Activated CD4-positive, alpha-beta memory T cell treated with anti-CD3 and anti-CD28 coated beads, Interleukin-2, amount 10 ng/mL, durations not matched to agents 7 days and 5 days (primary cell): ENCODE measurements at places on chromosomes 3 and 15. TPM values are rescaled to one million over a fixed set of nuclear protein-coding genes. Genes with fewer than 3 reads are reported as not detected.

DNA sequence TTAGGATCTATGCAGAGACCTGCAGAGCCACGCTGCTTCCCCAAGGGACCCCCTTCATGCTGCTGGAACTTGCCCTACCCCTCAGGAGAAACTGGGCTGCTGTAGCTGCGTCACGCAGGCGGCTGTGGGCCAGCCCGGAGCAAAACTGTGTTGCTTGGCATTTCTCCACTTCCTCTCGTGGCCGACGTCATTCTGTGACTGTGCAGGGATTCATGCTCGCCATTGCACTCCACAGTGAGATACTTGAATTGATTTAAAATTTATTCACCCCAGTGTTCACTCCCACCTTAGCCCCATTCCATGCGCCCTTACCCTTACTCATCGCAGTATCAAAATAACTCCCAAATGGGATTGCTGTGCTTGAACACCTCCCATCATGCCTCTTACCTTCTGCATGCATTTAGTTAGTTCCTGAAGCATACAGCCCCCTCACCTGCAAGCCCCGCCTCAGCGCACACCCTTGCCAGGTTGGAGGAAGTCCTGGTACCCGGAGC is 45.7 kb downstream of the TMEM44 start:
- H3K27me3 ChIP-seq: no peaks in the 10 kb centered on the region
- H3K27ac ChIP-seq: no peak overlapping the region
- no peak for DNase-seq
- peaks cover 15% of the 10 kb centered on the region for H3K36me3 ChIP-seq

DNA sequence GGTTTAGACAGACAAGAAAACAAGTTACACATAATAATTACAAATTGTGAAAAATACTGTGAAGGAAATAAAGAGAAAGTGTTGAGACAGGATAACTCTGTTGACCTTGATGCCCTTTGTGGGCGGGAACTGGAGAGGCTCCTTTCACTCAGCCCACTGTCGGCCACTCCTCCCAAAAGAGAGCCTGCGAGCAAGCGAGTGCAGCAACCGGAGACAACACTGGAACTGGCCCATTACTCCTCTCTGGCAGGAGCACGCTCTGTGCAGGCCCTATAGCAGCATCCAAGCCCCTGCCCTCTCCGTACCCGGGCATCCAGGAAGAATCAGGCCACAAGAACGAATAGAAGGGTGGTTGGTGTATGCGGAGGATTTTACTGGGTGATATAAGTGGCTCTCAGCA is 16.2 kb upstream of the DUT start:
- peaks cover 3% of the 10 kb centered on the region for H3K27me3 ChIP-seq
- no peak for DNase-seq
- no peaks in the 10 kb centered on the region for H3K36me3 ChIP-seq
- peaks cover 3% of the 10 kb centered on the region for H3K4me1 ChIP-seq
- H3K27ac ChIP-seq: no peak overlapping the region

- no peaks in the 10 kb centered on the region for H3K4me1 ChIP-seq
- no peak overlapping the region for H3K27ac ChIP-seq
- DNase-seq: no peak
- H3K36me3 ChIP-seq: no peaks in the 10 kb centered on the region
- no peak overlapping the region for H3K4me3 ChIP-seq
- H3K27me3 ChIP-seq: no peaks in the 10 kb centered on the region
These were observed 37.0 kb downstream of the RBP2 start for GRCh38 chr3:139439278-139439677.

DNA sequence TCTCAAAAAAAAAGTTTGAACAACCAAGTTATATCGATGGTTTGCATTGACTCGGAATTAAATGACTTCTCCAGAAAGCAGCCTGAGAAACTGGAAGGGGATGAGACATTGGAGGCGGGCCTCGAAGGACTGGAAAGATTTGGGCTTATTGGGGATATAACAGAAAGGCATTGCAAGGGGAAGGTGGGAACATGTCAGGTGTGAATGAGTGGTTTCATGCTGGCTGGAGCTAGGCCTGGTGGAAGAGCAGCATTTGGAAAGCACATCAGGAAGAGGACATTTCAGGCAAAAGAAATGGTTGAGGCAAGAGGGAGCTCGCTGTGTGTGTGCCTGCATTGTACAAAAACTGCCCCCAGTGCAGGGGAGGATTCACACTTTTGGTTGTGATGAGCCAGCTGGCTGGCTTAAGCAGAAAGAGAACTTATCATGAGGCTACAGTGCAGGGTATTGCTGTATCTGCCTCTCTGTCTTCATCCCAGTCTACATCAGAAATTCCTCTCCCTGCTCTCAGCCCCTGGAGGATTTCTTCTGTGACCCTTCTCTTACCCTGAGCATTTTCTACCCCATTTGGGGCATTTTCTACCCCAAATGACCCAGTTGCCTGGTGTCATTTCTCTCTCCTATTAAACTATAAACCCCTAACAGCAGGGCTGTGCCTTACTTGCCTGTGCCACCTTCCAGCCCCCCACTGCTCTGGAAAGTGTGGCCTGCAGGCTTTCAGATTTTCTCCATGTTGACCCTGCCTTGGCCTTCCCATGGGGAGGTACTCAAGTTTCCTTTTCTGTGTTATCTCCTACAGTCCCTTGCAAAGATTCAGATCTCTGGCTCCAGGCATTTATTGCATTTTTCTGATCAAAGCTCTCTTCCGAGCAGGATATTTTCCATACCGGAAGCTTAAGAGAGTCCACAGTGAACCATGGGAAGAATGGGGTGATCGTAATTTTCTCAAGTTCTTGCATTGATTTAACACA is 64.4 kb upstream of the FLNB start:
- no peaks in the 10 kb centered on the region for H3K27me3 ChIP-seq
- H3K4me1 ChIP-seq: no peaks in the 10 kb centered on the region
- no peak for DNase-seq
- no peak overlapping the region for H3K4me3 ChIP-seq
- no peak overlapping the region for H3K27ac ChIP-seq

DNA sequence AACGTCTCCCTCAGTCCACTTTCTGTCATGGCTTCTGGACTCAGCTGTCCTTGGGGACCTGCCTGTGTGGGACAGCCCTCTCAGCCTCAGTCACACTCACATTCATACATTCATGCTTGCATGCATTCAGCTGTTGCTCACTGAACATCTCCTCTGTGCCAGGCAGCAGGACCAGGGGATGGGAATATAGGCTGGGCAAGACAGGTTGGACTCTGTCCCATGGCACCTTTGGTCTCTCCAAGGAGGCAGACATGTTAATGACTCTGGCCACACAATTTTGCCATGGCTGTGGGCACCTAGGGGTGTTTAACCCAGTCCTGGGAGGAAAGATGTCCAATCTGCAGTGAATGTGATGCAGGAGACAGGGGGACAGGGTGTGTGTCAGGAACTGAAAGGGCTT is 7.8 kb upstream of the DNAH1 start:
- H3K36me3 ChIP-seq: peaks cover 7% of the 10 kb centered on the region
- no peaks in the 10 kb centered on the region for H3K27me3 ChIP-seq
- H3K4me1 ChIP-seq: peaks cover 14% of the 10 kb centered on the region
- H3K4me3 ChIP-seq: no peak overlapping the region
- no peak overlapping the region for H3K27ac ChIP-seq

DNA sequence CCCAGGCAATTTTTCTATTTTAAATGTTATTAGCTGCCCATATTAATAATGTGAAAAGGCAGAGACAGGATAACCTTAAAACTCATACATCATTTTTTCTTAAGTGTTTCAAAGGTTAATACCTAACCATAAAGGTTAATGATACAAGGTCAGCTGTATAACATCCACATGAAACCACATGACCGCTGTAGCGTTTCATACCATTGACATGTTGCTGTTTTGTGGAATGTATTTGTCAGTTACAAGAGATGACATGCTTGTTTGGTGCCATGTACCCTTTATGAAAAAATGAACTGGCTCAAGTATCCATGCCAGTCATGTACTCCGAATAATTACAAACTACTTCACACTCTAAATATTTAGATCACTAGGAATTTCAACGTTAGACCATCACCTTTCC is 207.4 kb downstream of the FMN1 start:
- no peaks in the 10 kb centered on the region for H3K4me1 ChIP-seq
- DNase-seq: no peak
- no peaks in the 10 kb centered on the region for H3K36me3 ChIP-seq
- H3K4me3 ChIP-seq: no peak overlapping the region
- H3K27ac ChIP-seq: no peak overlapping the region
- peaks cover 2% of the 10 kb centered on the region for H3K27me3 ChIP-seq

GRCh38 chr3:114685161-114685560 is 391.3 kb downstream of the TIGIT start:
- H3K27ac ChIP-seq: no peak overlapping the region
- peaks cover 6% of the 10 kb centered on the region for H3K4me1 ChIP-seq
- H3K36me3 ChIP-seq: no peaks in the 10 kb centered on the region

DNA sequence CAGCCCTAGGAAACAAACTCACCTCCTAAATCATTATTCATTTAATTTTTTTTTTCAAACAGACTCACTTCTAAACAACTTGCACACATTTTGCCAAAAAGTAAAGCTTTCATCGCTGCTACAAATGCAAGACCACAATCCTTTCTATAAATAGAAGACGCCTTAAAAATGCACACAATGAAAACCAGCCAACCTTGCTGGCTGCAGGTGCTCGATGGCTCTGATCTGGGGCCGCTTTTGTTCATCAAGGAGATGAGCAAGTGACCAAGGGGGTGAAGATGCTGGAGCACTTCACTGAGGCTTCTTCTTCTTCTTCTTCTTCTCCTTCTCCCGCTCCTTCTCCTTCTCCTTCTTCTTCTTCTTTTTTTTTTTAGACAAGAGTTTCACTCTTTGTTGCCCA is 12.7 kb upstream of the SLC6A6 start:
- H3K4me3 ChIP-seq: no peak overlapping the region
- H3K27ac ChIP-seq: no peak overlapping the region
- no peak for DNase-seq
- peaks cover 24% of the 10 kb centered on the region for H3K27me3 ChIP-seq

- no peaks in the 10 kb centered on the region for H3K4me1 ChIP-seq
- H3K27me3 ChIP-seq: no peaks in the 10 kb centered on the region
- H3K36me3 ChIP-seq: no peaks in the 10 kb centered on the region
- no peak overlapping the region for H3K4me3 ChIP-seq
- no peak overlapping the region for H3K27ac ChIP-seq
These were observed 697.7 kb downstream of the TUSC7 start for GRCh38 chr3:117407317-117407716.

DNA sequence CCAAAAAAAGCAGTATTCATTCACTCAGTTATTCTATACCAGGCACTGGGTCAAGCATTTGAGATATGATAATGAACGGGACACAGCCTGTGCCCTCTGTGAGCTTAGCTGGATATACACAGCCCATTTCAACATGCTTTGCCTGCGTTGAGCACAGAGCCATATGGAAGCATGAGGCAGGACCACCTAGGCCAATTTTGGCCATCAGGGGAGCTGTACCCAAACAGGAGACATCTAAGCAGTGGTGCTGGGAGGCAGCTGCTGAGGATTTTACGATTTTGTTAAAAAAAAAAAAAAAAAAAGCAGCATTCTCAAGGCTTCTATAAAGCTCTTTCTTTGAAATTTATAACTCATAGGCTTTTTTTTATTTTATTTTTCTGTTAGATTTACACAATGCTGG is 87.2 kb upstream of the SLC2A2 start:
- H3K4me3 ChIP-seq: no peak overlapping the region
- DNase-seq: no peak
- H3K36me3 ChIP-seq: peaks cover 52% of the 10 kb centered on the region
- peaks cover 3% of the 10 kb centered on the region for H3K4me1 ChIP-seq
- no peaks in the 10 kb centered on the region for H3K27me3 ChIP-seq

DNA sequence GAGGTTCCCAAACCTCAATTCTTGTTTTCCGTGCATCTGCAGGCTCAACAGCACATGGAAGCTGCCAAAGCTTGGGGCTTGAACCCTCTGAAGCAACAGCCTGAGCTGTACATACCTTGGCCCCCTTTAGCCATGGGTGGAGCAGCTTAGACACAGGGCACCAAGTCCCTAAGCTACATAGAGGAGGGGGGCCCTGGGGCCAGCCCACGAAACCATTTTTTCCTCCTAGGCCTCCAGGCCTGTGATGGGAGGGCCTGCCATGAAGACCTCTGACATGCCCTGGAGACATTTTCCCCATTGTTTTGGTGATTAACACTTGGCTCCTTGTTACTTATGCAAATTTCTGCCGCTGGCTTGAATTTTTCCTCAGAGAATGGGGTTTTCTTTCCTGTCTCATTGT is 24.6 kb downstream of the SRP14 start:
- H3K36me3 ChIP-seq: peaks cover 53% of the 10 kb centered on the region
- H3K4me1 ChIP-seq: no peaks in the 10 kb centered on the region
- DNase-seq: no peak
- no peaks in the 10 kb centered on the region for H3K27me3 ChIP-seq
- no peak overlapping the region for H3K27ac ChIP-seq

Gene GOLGA6D
- not detected for total RNA-seq

Gene PBRM1
- total RNA-seq: 69.0 TPM

Gene GASK1A
- not detected for total RNA-seq

Gene ACSBG1
- not detected for total RNA-seq

Gene VILL
- total RNA-seq: 18.4 TPM

Gene PRTG
- not detected for total RNA-seq

Gene POLQ
- 27.0 TPM for total RNA-seq

Gene DISP2
- 0.18 TPM for total RNA-seq
